ENCODE measurements at places on chromosomes 11 and 22.
A peak's percentile ranks its signal among the peaks of the same experiment; 100 is the strongest.

DNA sequence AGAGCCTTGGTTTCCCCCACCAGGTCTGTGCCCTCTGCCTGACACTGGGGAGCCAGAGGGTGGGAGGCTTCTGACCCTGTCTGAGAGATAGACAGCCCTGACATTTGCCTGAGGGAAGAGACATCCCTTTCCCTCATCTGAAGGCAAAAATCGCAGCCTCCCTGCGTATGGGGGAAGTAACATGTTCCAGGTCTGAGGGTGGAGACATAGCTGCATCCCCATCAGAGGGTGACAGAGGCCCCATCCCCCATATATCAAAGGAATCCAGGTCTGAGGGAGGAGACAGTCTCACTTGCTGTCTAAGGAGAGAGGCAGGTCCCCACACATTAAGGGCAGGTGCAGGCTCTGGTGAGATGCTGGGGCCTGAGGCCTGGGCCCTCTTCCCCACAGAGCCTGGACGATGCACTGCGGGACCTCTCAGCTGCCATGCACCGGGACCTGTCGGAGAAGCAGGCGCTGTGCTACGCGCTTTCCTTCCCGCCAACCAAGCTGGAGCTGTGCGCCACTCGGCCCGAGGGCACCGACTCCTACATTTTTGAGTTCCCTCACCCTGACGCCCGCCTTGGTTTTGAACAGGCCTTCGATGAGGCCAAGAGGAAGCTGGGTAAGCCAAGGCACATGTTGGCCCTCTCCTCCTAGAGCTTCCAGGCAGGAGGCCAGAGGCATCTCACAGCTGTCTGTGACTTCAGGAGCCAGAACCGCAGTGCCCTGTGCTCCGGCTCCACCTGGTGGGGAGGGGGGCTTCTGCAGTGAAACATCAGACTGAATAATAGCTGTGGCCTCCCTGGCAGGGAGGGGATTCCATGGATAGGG, 16.1 kb upstream of the RELT start:
- DNase-seq, result no peak

- DNase-seq, result no peak
Measured at GRCh38 chr11:128311742-128312719, 275.3 kb downstream of the ETS1 start.

GRCh38 chr11:111155021-111155420, 90.5 kb upstream of the POU2AF2 start:
- no peak for DNase-seq

- no peak for DNase-seq
Measured at GRCh38 chr11:117381481-117382387, 54.1 kb downstream of the CEP164 start.

DNA sequence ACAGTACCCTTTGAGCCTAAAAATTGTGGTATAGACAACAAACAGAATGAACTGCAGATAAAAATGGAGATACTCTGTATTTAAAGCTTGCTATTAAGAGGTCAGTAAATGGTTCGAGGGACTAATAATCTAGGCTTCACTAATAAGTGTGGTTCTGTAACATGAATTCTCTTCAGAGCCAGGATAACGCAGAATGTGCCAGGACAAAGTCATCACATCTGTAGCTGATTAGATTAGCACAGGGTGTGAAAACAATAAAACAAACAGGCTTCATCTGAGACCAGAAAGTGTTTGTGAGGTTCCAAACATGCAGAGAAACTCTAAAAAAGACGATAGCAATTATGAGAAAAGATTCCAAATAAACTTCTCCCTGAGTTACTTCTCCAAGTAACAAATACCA, 89.1 kb upstream of the LUZP2 start:
- DNase-seq, result no peak

DNA sequence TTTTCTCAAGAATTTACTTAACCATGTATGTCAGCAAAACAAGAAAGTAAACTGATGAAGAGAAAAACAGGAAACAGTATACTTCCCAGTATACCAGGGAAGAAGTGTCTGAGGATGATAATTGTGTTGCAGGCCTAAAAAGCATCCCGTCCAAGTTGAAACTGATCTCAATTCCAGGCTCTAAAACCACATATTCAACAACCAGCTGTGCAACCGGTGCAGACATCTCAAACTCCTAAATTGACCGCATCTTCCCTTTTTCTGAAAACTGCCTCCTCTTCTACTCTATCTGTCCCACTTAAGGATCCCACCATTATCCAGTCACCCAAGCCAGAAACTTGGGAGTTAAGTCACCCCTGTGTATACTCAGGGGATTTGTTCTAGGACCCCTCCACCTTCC, 47.2 kb downstream of the CCDC83 start:
- no peak for DNase-seq

- DNase-seq, result no peak
Measured at GRCh38 chr22:46125816-46126765, 24.2 kb upstream of the PPARA start.

GRCh38 chr11:46682773-46683752, 17.4 kb downstream of the ARHGAP1 start:
- DNase-seq, result no peak

DNA sequence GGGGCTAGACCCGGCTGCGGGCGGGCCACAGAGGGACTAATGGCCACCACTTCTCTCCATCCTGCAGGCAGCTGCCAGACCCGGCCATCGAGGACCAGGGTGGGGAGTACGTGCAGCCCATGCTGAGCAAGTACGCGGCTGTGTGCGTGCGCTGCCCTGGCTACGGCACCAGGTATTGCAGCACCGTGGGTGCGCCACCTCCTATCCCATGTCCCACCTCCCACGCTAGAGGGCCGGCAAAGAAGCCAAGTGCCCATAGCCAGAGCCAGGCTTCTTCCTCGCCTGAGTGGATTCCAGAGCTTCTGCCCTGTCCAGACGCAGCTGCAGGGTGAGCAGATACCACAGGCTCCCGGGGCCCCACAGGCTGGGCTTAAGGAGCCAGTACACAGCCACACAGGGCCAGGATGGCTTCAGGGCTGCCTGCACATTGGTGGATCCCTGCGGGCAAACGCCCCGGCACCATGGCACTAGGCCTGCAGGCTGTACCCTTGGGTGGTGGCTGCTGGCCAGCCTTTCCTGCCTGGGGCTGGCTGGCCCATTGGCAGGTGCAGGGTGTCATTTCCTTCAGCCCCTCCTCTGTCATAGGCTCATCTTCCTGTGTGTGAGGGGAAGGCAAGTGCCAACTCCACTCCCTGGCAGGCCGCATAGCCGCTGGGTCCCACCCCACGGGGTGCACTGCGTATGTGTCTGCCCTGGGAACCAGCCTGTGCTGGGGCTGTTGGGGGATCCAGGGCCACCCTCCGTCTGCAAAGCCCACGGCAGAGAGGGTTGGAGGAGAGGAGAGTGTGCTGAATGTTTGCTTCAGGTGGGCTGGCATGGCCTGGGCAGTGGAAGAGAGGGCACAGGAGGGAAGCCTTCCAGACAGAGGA, 16.5 kb upstream of the DGCR8 start:
- no peak for DNase-seq

DNA sequence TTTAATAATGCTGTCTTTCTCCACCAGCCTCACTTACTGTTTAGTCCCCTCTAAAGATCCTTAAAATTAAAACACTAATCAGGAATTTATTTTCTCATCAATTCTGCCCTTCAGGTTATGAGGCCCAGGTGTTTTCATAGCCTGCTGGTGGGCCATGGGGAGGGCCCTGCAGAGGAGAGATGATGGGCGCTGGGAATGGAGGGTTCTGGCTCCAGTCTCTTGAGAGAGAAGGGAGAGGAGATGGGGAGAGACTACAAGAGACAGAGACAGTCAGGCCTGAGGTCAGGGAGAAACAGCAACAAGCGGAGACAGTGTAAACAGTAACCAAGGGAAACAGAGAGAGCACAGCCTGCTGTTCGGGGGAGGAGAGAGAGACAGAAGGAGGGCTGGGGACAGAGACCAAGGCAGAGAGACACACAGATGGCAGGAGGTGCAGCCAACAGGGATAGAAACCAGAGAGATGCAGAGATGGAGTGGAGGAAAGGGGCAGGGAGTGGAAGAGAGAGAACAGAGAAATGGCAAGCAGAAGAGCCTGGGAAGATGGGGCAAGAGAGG, 187.3 kb upstream of the SYT13 start:
- no peak for DNase-seq

DNA sequence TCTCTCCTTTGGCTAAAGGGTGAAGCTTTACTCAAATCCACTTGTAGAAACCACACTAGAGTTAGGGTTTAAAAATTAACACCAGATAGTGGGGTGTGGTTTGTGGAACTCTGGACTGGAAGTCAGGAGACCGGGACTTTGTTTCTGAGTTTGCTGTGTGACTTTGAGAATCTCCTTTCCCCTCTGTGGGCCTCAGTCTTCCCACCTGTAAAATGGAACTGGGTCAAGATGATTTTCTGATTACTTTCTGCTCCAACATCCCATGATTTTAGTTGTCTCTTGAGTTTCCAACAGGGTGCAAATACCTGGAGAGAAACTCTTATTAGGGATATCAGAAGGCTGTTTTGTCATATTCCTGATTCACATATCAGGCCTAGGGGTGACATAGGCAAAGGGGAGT, 301.0 kb downstream of the MIAT start:
- no peak for DNase-seq

- no peak for DNase-seq
Measured at GRCh38 chr11:11510939-11511338, 110.9 kb downstream of the GALNT18 start.

- DNase-seq, result peak; percentile 87
Measured at GRCh38 chr22:37166675-37167066, 17.0 kb upstream of the IL2RB start.

- no peak for DNase-seq
Measured at GRCh38 chr11:75499423-75500190, 26.1 kb downstream of the GDPD5 start.

DNA sequence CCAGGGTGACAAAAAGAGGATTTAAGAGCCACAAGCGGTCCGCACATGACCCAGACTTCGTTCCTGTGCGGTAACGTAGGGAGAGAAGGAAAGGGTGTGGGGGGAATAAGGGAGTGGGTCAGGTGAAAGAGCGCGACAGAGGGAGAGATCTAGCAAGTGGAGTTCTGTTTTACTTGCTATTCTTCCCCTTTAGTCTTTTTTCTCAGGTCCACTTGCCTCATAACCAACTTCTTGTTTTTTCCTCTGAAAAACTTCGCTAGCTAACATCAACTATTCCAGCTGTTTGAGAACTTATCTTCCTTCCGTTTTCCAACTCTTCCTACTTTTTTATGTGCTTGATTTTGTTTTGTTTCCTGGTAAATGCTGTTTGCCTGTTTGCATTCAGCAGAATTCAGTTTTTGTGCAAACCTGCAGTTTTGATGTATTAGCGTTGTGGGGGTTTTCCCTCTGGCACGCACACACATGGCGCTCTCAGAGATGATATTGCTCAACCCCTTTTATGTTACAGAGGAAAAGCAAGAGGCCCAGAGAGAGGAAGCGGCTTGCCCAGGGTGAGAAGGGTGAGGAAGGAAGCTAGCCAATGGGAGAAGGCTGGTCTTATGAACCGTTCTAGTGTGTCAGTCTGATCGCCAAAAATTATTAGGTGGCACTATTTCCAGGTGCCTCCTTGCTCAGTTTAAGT, 592 bp upstream of the CTSC start:
- DNase-seq, result peak; percentile 34

GRCh38 chr11:20731676-20732215, 62.4 kb downstream of the NELL1 start:
- DNase-seq, result no peak

GRCh38 chr22:31394326-31394725, 5.1 kb upstream of the DRG1 start:
- DNase-seq, result no peak

DNA sequence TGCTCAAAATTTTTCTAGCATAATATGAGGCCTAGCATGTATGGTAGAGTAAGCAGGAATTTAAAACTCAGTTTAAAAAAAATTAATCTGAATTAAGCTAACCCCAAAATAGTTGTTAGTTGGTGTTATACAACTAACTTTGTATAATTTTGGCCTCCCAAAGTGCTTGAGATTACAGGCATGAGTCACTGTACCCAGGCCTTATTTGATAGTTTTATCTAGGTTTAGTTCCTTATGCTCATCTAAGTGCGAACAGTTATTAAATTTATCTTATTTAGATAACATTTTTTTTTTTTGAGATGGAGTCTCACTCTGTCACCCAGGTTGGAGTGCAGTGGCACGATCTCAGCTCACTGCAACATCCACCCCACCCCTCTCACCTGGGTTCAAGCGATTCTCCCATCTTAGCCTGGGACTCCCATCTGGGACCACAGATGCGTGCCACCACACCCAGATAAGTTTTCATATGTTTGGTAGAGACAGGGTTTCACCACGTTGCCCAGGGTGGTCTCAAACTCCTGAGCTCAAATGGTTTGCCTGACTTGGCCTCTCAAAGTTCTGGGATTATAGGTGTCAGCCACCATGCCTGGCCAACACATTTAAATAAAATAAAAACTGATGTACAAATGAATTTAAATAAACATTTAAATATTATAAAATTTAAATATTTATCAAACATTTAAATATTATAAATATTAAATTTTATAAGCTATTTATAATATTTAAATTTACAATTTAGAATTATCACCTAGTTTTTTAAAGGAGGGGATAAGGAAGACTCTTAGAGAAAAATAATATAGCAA, 7.5 kb downstream of the IL18 start:
- DNase-seq, result no peak

- no peak for DNase-seq
Measured at GRCh38 chr11:12503039-12503484, 125.7 kb downstream of the PARVA start.

GRCh38 chr11:118916842-118917388, 8.8 kb downstream of the BCL9L start:
- DNase-seq, result no peak

- DNase-seq, result no peak
Measured at GRCh38 chr11:76047766-76048165, 158.5 kb downstream of the WNT11 start.

All from stimulated activated CD4-positive, alpha-beta T cell treated with anti-CD3 and anti-CD28 coated beads, Interleukin-2, amount 100 ng/mL, for 48 hours (primary cell).